ENCODE measurements at places on chromosomes 5 and 9.

DNA sequence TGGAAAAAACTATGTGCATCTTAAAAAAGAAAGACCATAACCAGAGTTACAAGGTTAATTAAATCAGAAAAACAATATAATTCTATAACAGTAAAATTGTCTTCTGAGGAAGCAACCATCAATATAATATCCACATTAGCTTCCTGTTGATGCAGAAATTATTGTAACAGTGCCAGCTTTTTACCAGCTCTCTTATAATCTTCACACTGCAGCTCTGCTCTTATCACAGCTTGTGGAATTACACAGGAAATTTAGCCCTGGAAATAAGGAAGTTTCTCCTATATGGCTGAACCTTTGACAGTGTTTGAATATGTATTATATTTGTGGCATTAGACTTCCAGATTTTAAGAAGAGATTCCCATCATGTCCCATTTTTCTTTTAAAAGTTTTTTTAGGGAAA lies 49.1 kb upstream of the TEK start:
- no peak for DNase-seq

- no peak for DNase-seq
Observed at GRCh38 chr9:15146268-15146700, 160.7 kb downstream of the TTC39B start.

- no peak for DNase-seq
Observed at GRCh38 chr9:94178927-94179326, 80.2 kb upstream of the ZNF169 start.

DNA sequence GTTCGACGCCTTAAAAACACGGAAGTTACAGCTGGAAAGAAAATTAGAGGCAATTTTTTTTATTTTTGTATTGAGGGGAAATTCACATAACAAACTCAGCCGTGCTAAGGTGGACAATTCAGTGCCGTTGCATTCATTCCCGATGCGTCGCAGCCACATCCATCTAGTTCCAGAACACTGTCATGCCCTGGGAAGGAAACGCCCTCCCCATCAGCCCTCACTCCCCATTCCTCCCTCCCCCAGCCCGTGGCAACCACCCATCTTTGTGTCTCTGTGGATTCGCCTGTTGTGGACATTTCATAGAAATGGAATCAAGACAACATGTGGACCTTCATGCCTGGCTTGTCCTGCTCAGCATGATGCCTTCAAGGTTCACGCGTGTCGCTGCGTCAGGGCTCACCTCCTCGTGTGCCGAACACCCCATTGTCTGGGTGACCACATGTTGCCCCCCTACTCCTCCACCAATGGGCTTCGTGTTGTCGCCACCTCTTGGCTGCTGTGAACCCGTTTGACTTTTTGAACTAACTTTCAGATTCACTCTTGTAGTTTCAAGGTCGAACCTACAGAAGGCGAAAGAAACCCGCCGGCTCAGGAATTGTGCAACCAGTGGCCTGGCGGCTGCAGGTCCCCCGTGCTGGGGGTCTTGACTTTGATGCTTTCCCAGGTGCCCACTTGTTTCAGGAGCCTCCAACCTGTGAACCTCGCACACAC lies 17.4 kb upstream of the CAMSAP1 start:
- no peak for DNase-seq

GRCh38 chr9:130426467-130426773 lies 18.3 kb upstream of the ASS1 start:
- no peak for DNase-seq

DNA sequence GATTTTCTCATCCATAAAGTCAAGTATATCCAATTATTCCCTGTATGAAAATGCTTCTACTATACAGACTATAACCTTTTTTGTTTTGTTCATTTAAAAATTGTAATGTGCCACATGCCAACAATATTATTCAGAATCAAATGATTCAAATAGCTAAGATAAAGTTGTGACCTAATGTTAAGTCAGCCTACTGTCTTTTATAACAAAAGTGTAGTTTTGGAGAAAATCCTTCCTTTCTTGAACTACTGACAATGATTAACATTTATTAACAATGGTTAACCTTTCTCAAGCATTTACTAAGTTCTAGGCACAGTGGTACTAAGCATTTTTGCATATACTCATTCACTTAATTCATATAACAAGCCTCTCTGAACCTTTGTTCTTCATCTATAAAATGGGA lies 25.0 kb downstream of the CSF2 start:
- no peak for DNase-seq

DNA sequence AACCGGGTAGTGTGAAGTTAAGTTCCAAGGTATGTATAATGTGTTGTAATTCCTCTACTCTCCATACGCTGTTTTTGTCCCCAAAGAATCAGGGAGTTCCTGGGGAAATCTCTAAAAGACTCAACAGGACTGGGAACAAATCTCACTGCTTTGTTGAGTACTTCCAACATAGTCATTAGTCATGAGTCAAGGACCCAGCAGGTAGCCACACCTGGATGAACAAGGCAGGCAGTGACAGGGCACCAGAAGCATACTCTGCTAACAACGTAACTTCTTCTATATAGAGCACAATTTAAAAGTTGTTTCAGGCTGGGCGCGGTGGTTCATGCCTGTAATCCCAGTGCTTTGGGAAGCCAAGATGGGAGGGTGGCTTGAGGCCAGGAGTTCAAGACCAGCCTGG lies 126.8 kb downstream of the SLC1A3 start:
- DNase-seq = no peak

- DNase-seq = no peak
Observed at GRCh38 chr9:38047301-38048251, 21.5 kb downstream of the SHB start.

DNA sequence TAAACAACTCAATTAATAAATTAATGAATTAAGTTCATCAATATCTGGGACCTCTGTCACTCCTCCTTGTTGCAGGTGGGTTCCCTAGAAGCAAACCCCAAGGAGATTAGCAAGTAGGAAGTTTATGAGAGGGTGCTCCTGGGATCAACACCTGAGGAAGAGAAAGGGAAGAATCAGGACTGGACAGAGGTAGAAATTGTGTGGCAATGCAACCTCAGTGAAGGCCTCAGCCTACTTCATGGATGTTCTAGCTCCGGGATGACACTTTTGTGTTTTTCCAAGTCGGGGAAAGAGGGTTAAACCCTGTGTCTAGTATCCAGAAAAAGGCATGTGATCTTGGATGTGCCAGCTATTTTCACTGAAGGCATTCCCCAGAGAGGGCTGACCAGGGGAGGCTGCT lies 23.2 kb downstream of the MAMDC2 start:
- no peak for DNase-seq

DNA sequence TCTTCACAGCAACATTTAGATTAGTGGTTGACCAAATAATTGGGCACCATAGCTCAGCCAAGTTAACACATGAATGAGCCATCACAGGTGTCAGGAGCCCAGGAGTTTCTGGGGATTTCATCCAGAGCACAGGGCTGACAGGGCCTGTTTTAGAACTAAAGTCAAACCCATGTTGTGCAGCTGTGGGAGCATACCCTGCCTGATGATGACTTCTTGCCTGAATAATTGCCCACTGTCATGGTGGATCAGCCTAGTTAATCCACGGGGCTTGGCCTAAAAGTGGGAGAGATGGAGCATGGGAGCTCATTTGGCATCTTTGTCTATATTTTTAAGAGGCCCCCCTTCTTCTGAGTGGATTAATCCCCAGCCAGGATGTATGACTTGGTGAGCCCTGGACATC lies 105.6 kb upstream of the GDNF start:
- DNase-seq = no peak

Data from activated CD4-positive, CD25-positive, alpha-beta regulatory T cell (primary cell).